ENCODE measurements at places on chromosomes 16 and 17.

DNA sequence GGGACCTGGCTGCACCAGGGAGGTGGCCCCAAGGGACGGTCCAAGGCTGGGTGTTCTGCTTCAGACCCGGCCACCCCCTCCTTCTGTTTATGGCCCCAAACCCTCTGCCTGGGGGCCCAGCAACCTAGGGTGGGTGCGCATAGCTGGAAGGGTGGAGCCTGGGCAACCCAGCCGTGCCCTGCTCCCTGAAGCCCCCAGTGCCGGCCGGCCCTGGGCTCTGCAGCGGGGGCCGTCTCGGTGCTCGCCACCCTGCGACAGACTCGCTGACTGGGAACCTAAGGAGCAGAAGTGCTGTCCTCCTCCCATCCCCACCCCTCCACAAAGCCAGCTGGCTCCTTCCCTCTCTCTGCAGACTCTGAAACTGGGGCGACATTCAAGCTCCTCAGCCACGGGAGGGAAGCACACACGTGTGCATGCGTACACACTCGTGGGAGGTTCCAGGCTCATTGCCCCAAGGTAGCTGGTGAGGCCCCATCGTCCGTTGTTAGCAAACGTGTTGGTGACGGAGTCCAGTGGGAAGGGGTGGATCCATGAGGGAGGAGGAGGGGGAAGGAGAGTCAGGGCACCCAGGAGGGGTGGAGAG, 43.4 kb downstream of the ENGASE start:
- no peak for DNase-seq

DNA sequence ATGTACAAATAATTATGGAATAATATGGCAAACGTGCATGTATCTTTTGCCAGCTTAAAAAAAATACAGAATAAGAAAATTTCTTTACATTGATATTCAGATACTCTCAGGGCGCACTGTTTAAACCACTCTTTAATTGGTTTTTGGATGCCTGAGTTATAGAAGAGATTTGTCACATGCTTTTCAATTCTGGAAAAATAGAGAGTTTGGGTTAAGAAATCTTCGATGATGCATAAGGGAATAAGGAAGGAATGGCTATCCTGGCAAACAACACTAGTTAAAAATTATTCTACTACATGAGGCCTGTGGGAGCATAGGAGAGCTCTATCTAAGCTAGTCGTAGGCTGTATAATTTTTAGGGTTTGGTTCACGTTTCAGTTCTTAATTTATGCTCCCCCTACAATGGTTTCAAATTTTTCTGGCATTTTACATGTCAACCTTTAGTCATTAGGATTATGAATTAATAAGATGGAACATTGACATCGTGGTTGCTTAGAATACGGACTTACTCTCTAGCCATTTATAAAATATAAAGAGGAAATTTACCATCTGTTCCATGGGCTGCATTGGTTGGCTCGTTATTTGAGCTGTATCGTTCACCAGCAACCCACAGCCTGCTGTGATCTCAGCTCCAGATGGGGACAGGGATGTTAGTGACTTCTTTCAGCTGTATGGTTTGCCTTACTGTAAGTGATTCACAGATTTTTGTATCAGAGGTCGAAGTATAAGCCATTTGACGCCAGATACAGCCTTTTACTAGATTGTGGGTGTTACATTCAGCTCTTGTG, 15.9 kb downstream of the NARF start:
- no peak for DNase-seq

- peak; percentile 56 for DNase-seq
These were observed 684 bp downstream of the ZFP90 start for GRCh38 chr16:68539711-68540239.

DNA sequence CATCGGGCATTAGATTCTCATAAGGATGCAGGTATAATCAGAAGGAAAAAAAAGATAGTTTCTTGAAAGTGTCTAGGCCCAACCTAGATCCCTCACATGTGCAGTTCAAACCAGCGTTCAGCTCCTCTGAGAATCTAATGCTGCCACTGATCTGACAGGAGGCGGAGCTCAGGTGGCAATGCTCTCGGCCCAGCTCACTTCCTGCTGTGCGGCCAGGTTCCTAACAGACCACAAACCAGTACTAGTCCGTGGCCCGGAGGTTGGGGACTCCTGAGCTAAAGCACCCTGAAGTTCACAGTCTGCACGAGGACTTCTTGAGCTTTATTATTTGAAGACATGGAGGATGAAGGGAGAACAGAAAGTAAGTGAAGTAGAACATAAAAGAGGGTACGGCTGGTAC, 16.8 kb downstream of the SMCR8 start:
- DNase-seq, result no peak

GRCh38 chr16:30084096-30084815, 7.5 kb downstream of the TBX6 start:
- no peak for DNase-seq

- no peak for DNase-seq
These were observed 5.2 kb downstream of the KRT39 start for GRCh38 chr17:40961591-40961990.

- DNase-seq, result no peak
These were observed 146.3 kb upstream of the AXIN2 start for GRCh38 chr17:65707780-65708179.

- no peak for DNase-seq
These were observed 514 bp downstream of the UBFD1 start for GRCh38 chr16:23557779-23558702.

DNA sequence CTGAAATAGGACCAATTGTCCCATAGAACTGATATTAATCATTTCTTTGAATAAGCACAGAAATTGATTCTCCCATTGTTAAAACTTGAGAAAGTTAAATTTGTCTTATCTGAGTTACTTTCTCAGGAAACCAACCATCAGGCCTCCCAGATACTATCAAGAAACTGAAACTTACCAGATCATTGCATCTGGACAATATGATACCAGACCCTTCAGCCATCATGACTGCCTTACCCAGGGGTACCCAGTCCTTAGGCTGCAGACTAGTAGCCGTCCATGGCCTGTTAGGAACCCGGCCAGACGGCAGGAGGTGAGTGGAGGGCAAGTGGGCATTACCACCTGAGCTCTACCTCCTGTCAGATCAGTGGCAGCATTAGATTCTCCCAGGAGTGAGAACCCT, 7.8 kb downstream of the STXBP4 start:
- no peak for DNase-seq
